Left ventricle myocardium inferior (tissue), 1 donor: ENCODE measurements at places on chromosomes 1 and 21.

GRCh38 chr1:71307451-71307850 is 226.6 kb upstream of the ZRANB2 start:
- no peak for DNase-seq

GRCh38 chr1:178241057-178241456 is 147.2 kb downstream of the RASAL2 start:
- no peak for DNase-seq

GRCh38 chr1:225427235-225428067 is at the start of gene LBR:
Gene LBR, minus strand, starts transcription at chr1:225428038. Its CDS starts 3,963 bp downstream, at chr1:225424075.
- peak; percentile 46 for DNase-seq

DNA sequence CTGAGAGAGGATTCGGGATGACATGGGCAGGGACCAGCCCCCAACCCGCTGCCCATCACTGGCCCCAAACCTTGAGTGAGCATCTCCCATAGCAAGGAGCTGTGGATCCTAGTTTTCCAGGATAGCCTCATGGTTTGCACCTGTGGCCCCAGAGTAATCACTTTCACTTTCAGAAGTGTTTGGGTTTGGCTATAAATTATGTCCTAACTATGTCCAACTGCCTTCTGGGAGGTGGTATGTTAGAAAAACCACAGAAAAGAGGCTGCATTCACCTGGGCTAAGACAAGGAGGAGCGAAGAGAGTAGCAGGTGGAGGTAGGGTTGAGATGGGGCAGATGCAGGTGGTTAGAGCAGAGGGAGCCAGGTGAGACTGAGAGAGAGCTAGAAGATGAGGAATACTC is 19.4 kb upstream of the CLIC6 start:
- DNase-seq = no peak

- DNase-seq = no peak
Measured at GRCh38 chr1:86435327-86435726, 11.4 kb downstream of the CLCA2 start.

DNA sequence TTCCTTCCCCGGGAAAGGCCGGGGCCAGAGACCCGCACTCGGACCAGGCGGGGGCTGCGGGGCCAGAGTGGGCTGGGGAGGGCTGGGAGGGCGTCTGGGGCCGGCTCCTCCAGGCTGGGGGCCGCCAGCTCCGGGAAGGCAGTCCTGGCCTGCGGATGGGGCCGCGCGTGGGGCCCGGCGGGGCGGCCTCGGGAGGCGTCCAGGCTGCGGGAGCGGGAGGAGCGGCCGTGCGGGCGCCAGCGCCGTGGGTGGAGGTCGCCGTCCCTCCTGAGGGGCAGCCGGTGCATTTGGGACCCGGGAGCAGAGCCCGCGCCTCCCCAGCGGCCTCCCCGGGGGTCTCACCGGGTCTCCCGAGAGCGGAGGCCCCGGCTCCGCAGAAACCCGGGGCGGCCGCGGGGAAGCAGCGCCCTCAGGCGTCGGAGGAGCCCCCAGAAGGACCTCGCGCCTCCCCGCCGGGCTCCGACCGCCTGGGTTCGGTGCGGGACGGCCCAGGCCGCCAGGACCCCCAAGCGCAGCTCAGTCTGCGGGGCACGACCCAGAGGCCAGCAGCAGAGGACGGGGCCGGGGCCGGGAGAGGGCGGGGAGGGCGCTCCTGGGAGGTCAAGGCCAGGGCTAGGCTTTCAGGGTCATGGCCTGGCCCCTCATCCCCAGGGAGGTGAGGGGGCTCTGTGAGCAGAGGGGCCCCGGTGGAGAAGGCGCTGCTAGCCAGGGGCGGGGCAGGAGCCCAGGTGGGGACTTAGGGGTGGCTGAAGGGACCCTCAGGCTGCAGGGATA is 7.2 kb upstream of the SLX9 start:
- peak; percentile 58 for DNase-seq

GRCh38 chr1:206489980-206490770 is 17.2 kb upstream of the RASSF5 start:
- peak; percentile 75 for DNase-seq

GRCh38 chr1:165259236-165259635 is 97.3 kb downstream of the LMX1A start:
- no peak for DNase-seq

DNA sequence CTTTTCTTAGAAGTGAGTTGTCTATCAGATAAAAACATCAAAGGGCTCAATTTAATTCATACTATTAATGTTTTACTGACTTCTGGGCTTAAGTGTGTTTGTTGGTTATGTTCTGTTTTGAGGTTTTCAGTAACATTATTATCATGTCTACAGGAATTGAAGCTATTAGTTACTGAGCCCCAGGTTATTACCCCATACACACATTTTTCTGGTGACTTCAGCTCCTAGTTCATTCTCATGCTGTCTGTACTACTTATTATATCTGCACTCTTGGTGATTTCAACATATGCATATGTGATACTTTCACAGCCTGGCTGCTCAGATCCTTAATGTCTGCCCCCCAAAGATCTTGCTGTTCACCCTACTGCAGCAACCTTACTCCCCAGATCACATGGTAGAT is 27.0 kb upstream of the SGIP1 start:
- no peak for DNase-seq

DNA sequence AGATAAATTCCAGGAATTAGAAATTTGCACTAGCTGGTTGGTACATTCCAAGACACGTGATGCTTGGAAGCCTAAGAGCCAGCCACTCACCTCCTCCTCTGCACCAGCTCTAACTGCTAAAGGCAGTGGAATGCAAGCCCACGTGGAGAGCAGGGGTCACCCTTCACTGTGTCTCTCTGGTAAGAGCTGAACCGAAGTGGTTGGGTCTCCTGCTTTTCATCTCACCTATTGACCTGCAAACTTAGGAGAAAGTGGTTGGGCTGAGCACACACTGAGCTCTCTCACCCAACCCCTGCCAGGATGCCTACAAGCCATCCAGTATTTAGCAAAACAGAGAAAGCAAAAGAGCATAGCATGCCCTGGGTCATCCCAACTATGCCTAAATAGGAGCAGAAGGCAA is 19.3 kb downstream of the HAO2 start:
- DNase-seq = no peak

DNA sequence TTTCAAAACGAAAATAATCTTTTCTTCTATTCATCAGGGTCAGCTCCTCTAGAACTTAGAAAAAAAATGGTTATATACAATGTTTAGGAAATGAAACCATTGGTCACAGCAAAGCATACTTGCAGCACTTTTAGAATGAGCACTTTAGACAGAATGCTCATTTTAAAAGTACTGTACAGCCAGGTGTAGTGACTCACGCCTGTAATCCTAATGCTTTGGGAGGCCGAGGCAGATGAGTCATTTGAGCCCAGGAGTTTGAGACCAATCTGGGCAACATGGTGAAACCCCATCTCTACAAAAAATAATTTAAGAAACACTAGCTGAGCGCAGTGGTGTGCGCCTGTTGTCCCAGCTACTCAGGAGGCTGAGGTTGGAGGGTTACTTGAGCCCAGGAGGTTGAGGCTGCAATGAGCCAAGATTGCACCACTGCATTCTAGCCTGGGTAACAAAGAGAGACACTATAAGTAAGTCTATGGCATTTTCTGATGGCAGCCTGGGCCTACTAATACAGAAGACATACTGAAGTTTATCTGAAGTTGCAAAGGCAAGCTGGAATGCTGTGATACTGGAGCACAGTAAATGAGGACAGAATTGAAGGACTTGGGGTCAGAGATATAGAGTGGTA is 48.9 kb upstream of the ZNF326 start:
- no peak for DNase-seq

DNA sequence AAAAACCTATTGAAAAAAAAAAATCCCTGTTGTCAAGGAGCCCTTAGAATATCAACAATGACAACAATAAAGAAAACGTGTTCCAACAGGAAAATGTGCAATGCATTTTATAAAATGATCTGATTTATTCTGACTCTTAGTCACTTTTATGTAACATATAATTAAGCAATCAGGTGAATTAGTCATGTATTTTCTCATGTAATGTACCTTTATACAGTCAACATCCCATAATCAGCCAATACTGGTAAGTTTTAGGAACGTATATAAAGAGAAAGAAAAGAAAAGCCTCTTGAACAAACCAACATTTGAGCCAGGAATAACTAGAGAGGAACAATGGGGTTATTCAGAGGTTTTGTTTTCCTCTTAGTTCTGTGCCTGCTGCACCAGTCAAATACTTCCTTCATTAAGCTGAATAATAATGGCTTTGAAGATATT is at the start of gene CLCA4:
TSS of gene CLCA4 (plus strand) at position 292 of the 435 bp plus-strand sequence. CDS start at position 334, 42 bp downstream.
- DNase-seq = no peak

DNA sequence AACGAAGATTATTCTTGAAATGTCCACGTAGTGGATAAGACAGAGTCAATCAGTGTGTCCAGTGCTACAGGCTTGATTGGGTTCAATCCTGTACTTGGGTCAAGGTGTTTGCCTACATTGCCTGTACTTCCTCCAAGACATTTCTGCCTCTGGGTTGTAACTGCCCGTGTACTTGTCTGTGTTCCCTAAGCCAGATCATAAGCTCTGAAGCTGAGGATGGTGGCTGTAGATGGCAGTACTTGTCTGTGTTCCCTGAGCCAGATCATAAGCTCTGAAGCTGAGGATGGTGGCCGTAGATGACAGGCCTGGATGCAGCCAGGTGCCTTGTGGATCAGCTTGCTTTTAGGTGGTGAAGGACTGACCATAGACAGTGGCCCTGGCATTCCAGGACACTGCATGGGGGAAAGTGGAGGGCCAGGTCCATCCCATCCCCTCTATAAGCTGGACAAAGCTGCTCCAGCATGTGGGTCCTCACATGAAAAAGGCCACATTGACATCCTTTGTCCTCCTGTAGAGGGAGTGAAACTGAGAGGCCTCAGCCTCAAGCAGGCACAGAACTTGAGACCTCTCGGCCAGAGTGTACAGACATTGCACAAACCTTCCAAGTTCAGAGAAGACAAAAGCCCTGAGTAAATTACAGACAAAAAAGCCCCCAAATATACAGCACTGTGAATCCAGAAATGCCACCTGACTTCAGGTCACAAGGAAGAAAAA is 2.0 kb upstream of the SRM start:
- no peak for DNase-seq

DNA sequence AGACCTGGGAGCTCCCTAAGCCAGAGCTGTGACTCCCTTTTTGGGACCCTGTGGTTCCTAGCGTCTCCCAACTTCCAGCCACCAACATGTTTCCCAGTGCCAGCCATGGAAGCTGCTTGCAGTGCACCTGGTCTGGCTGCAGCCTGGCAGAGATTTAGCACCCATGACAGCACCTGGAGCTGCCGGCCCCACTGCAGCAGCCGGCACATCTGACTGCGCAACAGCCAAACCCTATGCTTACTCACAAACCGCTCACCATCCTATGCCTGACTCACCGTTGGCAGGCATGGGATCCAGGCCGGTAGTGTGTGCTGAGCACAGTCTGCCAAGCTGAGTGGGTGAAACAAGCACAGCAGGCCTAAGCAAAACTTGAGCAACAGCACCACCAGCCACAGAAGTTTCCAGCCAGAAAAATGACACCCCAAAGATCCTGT is 435.9 kb upstream of the PRMT6 start:
- no peak for DNase-seq

DNA sequence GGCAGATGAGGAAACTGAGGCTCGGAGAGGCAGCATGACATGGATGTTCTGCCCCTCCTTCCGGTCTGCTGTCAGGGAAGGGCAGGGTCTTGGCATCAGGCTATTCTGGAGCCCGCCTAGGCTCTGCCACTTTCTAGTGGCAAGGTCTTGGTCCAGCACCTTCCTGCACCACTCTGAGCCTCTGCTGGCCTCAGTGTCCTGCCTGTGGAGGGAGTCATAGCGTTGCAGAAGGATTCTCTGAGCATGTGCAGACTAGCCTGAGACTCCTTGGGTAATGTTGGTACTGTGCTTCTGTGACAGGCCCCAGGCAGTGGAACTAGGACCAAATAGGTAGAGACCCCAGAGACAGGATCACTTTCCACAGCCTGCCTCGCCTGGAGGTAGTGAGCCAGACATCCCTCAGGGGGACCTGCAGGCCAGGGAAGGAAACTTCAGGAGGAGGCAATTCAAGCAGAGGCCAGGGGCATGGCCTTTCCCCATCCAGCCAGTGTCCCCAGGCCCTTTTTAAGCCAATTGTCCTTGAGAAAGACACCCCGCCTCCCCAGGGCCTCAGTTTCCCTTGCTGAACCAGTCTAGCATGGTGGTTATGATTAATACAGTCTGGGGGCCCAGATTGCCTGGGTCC is 10.6 kb downstream of the EDN2 start:
- DNase-seq = no peak

- no peak for DNase-seq
Measured at GRCh38 chr1:17168091-17168876, 36.6 kb upstream of the PADI1 start.
